Left ventricle myocardium inferior (tissue), 1 donor: ENCODE measurements at places on chromosomes 7 and 10. TPM values are rescaled to one million over a fixed set of nuclear protein-coding genes. Genes with fewer than 3 reads are reported as not detected.

Gene IFIT1B
- total RNA-seq = not detected

Gene UPK3BL2
- 2.9 TPM for total RNA-seq

DNA sequence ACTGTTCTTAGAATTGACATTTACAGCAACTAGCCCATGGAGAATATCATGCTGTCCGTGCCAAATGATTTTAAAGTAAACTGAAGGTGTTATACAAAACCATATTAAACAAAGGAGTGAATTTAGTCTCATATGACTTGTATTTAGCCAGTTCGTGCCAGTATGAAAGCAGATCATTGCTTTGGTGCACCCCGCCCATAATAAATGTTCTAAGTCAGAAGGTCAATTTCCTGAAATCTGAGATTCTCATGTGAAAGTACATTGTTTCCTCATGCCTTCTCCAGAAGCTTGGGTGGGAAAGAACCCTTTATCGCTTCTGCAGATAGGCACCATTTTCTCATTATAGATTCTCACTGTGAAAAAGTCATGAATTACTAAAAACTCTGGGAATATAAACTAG is 106.4 kb downstream of the CAMK1D start:
- no peaks in the 10 kb centered on the region for H3K27me3 ChIP-seq
- H3K4me3 ChIP-seq = no peak overlapping the region
- H3K36me3 ChIP-seq = no peaks in the 10 kb centered on the region
- peaks cover 13% of the 10 kb centered on the region for H3K4me1 ChIP-seq
- H3K27ac ChIP-seq = no peak overlapping the region

Gene INMT
- total RNA-seq = 49.5 TPM
